ENCODE measurements at places on chromosomes 11 and 22. TPM values are rescaled to one million over a fixed set of nuclear protein-coding genes. Genes with fewer than 3 reads are reported as not detected.

The OR5T2 gene
- total RNA-seq = not detected

The OTOG gene
- total RNA-seq = not detected

The OAF gene
- 29.1 TPM for total RNA-seq

The LRRC55 gene
- total RNA-seq = 0.12 TPM

The MEI1 gene
- 7.9 TPM for total RNA-seq

The TRIM51 gene
- not detected for total RNA-seq

The DDTL gene
- 2.4 TPM for total RNA-seq

The ADAMTS8 gene
- 1.2 TPM for total RNA-seq

- DNase-seq = no peak
These were observed 75.9 kb downstream of the BARX2 start for GRCh38 chr11:129451524-129451923.

DNA sequence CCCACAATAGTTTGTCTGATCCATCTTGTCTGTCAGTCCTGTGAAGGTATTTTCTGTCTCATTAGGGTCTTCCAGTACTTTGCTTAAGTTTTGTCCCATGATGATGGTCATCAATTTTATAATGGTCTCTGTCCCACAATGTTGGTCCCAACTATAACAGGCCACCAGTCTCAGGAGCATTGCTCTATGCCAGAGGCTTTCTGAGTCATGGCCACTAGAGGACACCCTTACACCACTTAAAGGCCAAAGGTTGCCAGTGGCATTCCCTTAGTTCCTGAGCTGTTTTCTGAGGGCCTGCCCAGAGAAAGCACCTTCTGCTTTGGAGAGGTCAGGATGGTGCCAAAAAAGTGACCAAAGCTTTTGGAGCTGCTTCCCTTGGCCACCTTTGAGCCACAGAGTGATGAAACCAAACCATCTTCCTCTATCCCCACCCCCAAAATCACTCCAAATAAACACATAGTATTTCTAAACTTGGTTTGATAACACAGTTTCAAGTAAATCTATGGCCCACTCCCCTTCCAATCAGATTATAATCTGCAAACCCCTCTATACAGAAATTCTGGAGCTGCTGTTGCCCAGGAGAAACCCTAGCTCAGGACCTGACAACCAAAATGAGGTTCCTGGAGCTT is 19.3 kb downstream of the EIF3F start:
- DNase-seq = no peak

DNA sequence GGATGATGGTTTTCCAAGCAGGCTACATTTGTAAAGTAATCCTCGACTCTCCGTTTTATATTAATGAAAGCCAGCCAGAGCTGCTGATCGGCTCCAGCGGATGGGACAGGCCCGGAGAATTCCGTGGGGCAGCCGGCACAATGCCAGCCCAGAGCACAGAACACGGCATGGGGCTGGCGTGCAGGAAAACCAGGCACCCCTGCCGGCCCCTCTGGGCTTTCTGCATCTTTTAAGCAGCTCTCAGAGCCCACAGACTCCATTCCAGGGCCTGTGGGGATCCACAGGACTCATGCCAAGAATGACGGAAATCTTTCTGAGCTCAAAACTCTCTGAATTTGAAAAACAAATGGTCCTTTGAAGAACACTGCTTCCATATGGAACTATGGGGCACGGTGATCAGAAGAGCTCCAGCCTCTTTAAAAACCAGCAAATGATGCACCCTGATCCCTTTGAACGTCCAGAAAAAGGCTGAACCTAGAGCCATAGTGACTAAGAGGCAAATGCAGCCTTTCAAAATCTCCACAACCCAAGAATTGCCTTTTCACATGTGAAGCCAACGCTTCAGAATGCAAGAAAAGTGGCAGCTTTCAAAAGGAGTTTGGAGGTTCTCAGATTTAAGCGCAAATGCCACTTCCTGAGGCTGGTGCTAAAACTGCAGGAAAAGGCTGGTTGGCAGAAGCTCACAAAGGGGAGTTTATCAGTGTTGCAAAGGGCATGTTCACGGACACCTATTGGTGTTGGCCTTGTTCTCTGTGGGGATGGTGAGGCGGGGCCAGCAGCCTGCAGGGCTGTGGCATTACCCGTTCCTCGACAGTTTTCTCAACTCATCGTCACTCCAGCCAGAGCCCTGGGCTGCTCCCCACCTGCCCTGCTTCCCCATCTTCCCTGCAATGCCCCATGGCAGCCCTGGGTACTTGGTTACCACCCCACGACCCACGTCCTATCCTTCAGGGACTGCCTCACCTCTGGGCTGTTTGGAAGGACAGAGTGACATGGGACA is 212.5 kb downstream of the CTTN start:
- DNase-seq = no peak

GRCh38 chr22:20001082-20001638 is 15.5 kb downstream of the ARVCF start:
- DNase-seq = no peak

DNA sequence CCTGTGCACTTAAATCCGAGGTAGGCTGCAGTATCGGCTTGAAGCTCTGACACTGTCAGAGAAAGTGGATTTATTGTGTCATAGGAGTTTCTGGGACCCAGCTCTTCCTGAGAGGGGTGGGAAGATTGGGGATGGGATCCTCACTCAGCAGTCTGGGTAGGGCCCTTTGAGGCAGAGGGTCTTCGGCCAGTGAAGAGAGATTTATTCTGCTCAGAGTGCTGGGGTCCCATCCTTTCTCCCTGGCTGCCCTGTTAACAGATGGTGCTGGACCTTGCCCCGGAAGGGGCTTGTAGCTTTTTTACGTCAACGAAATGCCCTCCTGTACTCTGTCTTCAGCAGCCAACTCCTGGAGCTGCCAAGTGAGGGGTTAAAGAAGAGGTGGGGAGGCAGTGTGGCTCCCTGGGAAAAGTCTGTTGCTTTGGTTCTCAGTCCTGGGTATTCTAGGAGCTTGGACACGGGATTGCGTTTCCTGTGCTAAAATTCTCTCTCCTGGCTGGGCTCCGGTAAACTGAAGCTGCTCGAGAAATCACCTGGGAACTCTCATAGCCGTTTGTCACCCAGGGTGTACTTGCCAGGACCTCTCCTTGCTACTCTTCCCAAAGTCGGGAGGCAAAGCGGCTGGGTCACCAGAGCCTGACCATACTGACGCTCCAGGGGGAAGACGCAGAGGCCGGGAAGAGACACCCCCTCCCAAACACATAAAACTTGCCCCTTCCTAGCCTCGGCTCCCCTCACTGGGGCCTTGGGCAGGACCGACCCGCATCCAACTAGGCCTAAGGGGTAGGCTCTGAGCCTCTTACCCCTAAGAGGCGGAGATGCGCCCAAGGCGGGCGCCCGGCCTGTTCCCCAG is 806 bp upstream of the SMDT1 start:
- no peak for DNase-seq

- no peak for DNase-seq
These were observed 1.7 kb downstream of the STX3 start for GRCh38 chr11:59756845-59757244.

- DNase-seq = peak; percentile 96
These were observed at the start of gene MTA2 for GRCh38 chr11:62601372-62602140. MTA2 (minus strand) TSS chr11:62601865; CDS start chr11:62601450, 415 bp downstream.

- no peak for DNase-seq
These were observed 3.2 kb downstream of the TBC1D10C start for GRCh38 chr11:67406969-67407687.

- peak; percentile 77 for DNase-seq
These were observed at the start of gene APOL4 for GRCh38 chr22:36201630-36202319. APOL4 (minus strand) TSS chr22:36201809; CDS start chr22:36201734, 75 bp downstream.

DNA sequence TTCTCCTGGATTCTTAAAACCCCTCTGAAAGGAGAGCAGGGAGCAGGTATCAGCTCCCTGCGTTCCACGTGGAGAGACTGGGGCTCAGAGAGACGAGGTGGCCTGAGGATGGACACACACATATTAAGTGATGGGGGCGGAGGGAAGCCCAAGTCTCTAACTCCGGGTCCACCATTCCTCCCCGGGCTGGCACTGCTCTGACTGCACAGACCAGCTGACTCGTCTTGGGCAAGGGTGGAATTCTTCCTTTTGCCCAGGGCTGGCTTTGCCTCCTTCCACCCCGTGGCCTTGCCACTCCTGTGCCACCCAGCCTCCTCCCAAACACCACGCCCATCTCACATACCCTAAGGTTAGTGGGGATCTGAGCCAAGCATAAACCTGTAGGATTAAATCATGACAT is 65.0 kb downstream of the BUD13 start:
- DNase-seq = no peak

GRCh38 chr22:27842669-27843431 is 41.3 kb upstream of the MN1 start:
- DNase-seq = no peak

GRCh38 chr11:57551941-57552340 is 14.5 kb downstream of the SMTNL1 start:
- DNase-seq = no peak

- DNase-seq = no peak
These were observed 49.3 kb upstream of the PPP2R1B start for GRCh38 chr11:111815489-111815888.

DNA sequence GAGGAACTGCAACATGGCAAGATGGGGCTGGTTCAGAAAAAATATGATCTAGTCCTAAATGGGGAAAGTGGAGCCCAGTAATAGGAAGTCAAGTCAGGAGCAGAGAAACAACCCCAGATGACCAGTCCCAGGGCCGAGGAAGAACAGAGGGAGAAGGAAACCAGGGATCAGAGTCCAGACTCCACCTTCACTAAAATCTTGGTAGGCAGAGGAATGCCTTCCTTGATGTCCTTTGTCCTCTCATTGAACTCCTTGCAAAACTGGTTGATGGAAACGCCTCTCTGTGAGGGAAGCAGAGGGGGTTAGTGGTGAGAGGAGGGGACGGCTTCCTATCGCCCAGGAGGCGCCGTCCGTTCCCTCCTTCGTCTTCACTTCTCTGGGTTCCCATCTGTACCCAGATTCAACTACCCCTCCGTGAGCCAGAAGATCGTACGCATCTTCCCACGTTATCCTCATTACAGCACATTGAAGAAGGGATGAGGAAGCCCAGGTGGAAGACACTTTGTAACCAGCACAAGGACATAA is 607 bp downstream of the MRPL11 start:
- DNase-seq = no peak

GRCh38 chr11:59724066-59724465 is 10.4 kb upstream of the OR10V1 start:
- DNase-seq = no peak

DNA sequence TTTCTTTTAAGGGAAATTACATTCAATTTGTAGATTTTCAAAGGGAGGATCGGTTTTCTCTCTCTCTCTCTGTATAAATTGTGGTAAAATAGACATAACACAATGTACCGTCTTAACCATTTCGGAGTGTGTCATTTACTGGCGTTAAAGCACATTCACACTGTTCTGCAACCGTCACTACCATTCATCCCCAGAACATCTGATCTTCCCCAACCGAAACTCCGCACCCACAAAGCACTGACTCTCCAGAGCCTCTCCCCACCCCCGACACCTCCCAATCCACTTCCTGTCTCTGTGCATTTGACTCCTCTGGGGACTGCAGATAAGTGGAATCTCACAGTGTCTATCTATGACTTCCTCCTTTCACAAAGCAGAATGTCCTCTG is 15.9 kb upstream of the GRAMD4 start:
- peak; percentile 82 for DNase-seq

DNA sequence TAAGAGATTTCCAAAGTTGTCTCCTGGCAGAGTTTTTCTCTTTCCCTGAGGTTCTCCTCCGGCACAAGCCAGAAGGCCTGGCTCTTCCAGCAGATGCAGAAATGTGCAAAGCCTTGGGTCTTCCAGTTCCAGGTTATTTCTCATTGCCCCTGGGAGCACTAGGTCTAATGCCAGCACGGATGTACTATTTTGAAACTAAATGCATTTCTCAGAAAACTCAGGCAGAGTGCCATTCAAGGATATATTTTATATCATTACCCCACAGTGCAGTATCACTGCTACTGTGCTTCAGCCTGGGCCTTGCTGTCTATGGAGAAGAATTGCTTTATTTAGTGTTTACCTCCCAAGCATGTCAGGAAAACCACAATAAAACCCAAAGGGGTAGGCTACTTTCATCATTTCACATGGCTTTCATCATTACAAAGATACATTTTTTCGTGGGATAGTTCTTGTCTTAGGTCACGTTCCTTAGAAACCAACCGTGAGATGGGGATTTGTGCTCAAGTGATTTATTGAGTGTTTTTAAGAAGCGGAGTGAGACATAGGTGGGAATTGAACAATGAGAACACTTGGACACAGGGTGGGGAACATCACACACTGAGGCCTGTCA is 22.4 kb upstream of the FZD4 start:
- DNase-seq = no peak

- DNase-seq = no peak
These were observed 44.7 kb downstream of the NF2 start for GRCh38 chr22:29647954-29648737.

DNA sequence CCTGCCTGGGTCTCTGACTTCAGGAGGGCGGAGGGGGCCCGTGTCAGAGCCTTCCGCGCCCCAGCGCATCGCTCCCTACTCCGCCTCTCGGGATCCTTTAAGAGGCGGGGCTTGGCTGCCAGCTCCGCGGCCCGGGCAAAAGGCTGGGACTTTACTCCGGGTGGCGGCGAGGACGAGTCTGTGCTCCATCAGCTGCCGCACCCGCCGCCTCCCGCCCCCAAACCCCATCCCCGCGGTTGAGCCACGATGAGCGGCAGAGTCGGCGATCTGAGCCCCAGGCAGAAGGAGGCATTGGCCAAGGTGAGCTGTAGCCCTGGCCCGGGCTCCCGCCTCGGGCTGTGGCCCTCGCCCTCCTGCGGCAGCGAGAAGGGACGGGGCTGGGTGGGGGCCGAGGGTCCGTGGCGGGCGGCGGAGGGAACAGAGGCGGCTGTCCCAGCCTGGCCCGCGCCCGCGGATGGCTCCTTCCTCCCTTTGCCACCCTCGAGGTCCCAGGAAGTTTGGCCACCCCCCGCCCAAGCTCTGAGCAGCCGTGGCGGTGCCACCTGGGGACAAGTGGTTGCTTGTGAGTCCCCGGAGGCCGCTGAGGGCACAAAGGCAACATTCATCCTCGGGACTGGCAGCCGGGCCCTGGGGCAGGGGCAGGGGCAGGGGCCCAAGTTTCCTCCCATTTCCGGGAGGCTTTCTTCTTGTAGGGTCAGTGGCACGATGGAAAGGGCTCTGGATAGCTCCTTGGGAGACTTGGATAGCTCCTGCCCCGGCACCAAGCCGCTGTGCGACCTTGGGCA is at the start of gene SEC14L2:
SEC14L2 (plus strand) TSS at position 148 of the 785 bp plus-strand sequence; CDS start at position 247, 99 bp downstream.
- DNase-seq = peak; percentile 72

GRCh38 chr11:12377824-12378593 is 638 bp downstream of the PARVA start:
- DNase-seq = peak; percentile 81

DNA sequence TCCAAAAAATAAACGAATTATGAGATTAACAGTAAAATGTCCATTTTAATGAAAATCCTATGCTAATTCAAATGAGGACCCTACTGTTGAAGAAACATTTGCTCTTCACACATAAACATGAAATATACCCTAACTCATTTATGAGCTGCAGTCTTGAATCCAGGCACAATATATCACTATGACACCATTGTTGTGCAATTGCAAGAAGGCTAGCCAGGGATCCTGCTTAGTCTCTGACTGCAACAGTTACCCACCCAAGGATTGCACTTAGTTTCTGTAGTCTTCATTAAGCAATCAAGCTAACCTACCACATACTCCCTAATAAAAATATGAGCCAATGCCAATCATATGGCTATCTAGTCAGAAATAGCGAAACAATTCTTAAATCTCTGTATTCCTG is 981.0 kb upstream of the FAT3 start:
- DNase-seq = no peak
